ENCODE measurements at places on chromosomes 6 and 20.

- peak; percentile 83 for DNase-seq
Measured at GRCh38 chr6:118709859-118710350, 58.5 kb upstream of the CEP85L start.

- DNase-seq, result peak; percentile 15
Measured at GRCh38 chr20:20780127-20780824, 67.8 kb upstream of the RALGAPA2 start.

GRCh38 chr6:11586117-11586516 is 48.6 kb downstream of the TMEM170B start:
- DNase-seq, result no peak

GRCh38 chr6:16793828-16794412 is 32.7 kb upstream of the ATXN1 start:
- DNase-seq, result no peak

- no peak for DNase-seq
Measured at GRCh38 chr6:78561015-78561414, 306.3 kb upstream of the IRAK1BP1 start.

- no peak for DNase-seq
Measured at GRCh38 chr20:31972471-31973021, 4.6 kb downstream of the XKR7 start.
